Endothelial cell of umbilical vein (primary cell): ENCODE measurements at places on chromosomes 3 and 15. TPM values are rescaled to one million over a fixed set of nuclear protein-coding genes. Genes with fewer than 3 reads are reported as not detected.

Gene GUCA1C
- total RNA-seq: not detected in 2 replicates

- H3K36me3 ChIP-seq: no peaks in the 10 kb centered on the region
- H3K27me3 ChIP-seq: no peaks in the 10 kb centered on the region
- no peak overlapping the region for H3K4me3 ChIP-seq
- no peak for DNase-seq
- no peak overlapping the region for H3K27ac ChIP-seq
Measured at GRCh38 chr3:14988988-14989394, 41.6 kb downstream of the NR2C2 start.

- DNase-seq: no peak
- H3K36me3 ChIP-seq: no peaks in the 10 kb centered on the region
- H3K4me1 ChIP-seq: no peaks in the 10 kb centered on the region
- no peak overlapping the region for H3K27ac ChIP-seq
- H3K4me3 ChIP-seq: no peak overlapping the region
- H3K27me3 ChIP-seq: no peaks in the 10 kb centered on the region
Measured at GRCh38 chr3:77479021-77479420, 439.1 kb downstream of the ROBO2 start.

DNA sequence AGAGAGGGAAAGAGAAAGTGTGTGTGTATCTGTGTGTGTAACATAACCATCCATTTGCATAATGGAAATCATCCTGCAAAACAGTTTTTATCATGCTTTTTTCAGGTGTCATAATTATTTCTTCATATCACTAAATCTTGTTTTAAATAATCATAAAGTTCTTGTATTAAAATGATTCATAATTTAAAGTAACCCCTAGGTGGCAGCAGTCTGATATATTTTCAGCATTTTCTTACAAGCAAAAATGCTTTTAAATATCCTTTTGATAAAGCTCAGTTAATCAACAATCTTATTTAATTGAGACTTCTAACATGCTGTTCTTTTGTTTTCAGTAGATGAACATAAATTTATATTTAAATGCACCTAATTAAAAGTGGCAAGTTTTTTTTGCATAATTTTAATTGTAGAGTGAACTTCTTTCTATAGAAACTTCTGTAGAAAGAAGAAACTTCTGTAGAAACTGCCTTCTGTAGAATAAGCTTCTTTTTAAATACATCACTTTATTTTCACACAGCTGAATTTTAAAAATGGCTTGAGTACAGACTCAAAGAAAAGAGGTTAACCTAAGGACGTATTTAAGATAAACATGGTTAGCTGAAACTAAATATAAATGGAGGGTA lies 72.5 kb downstream of the OPA1 start:
- peak; percentile 57 for DNase-seq
- H3K4me3 ChIP-seq: no peak overlapping the region
- H3K36me3 ChIP-seq: peaks cover 13% of the 10 kb centered on the region
- H3K27me3 ChIP-seq: no peaks in the 10 kb centered on the region
- H3K27ac ChIP-seq: no peak overlapping the region

- peaks cover 8% of the 10 kb centered on the region for H3K36me3 ChIP-seq
- H3K4me3 ChIP-seq: no peak overlapping the region
- peaks cover under 1% of the 10 kb centered on the region for H3K4me1 ChIP-seq
- no peaks in the 10 kb centered on the region for H3K27me3 ChIP-seq
- no peak for DNase-seq
Measured at GRCh38 chr15:89186803-89187202, 34.6 kb downstream of the RLBP1 start.
